Inflammatory macrophage (primary cell): ENCODE measurements at places on chromosomes 16 and 17.

- no peak for DNase-seq
Observed at GRCh38 chr16:71859762-71860521, 14.2 kb downstream of the ATXN1L start.

- DNase-seq, result no peak
Observed at GRCh38 chr17:29620271-29620670, 2.4 kb downstream of the CORO6 start.

DNA sequence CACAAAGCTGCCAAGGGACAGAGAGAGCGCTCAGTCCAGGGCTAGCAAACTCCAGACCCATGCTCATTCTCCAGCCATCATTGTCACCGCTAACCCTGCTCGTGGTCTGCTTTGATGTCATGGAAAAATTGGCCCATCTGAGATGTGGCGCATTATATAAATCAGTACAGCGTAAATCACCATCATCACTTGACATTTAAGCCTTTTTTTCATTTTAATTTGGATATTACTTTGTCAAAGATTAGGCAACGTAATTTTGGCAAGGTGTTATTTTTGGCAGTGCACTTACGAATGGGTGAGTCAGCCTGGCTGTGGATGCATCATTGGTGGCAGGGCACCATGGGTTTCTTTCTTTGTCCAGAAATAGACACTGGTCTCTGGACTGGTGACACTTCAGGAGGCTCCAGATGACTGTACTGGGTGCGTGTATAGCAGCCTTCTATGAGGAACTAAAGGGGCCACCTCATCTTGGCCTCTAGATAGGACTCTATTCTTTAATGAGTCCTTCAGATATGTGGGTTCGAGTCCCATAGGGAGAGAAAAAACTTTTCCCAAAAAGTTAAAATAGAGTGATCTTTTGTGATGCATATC, 166.3 kb downstream of the MSI2 start:
- DNase-seq, result peak; percentile 86

- no peak for DNase-seq
Observed at GRCh38 chr17:3838206-3838605, 7.8 kb downstream of the NCBP3 start.

GRCh38 chr17:19656336-19656735, 7.8 kb downstream of the ALDH3A2 start:
- no peak for DNase-seq

- no peak for DNase-seq
Observed at GRCh38 chr16:67779256-67780014, 26.9 kb downstream of the RANBP10 start.

DNA sequence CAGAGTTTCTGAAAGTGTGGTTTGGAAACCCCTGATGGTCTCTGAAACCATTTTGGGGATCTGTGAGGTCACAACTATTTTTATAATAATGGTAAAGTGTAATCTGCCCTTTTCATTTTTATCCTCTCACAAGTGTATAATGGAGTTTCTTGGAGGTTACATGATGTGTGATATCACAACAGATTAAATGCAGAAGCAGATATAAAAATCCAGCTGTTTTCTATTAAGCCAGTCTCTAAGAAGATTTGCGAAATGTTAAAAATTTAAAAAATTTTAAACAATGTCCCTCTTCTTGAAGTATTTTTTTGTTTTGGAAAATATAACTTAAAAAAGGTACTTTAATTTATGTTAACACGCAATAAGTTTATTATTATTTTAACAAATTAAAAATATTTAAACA, 48.7 kb downstream of the RPGRIP1L start:
- DNase-seq, result no peak

GRCh38 chr17:63041251-63041650, 75.2 kb downstream of the TANC2 start:
- DNase-seq, result no peak

GRCh38 chr17:28182559-28182958, 136.4 kb upstream of the TMEM97 start:
- DNase-seq, result no peak

- no peak for DNase-seq
Observed at GRCh38 chr17:47717979-47718621, 14.9 kb upstream of the TBX21 start.

DNA sequence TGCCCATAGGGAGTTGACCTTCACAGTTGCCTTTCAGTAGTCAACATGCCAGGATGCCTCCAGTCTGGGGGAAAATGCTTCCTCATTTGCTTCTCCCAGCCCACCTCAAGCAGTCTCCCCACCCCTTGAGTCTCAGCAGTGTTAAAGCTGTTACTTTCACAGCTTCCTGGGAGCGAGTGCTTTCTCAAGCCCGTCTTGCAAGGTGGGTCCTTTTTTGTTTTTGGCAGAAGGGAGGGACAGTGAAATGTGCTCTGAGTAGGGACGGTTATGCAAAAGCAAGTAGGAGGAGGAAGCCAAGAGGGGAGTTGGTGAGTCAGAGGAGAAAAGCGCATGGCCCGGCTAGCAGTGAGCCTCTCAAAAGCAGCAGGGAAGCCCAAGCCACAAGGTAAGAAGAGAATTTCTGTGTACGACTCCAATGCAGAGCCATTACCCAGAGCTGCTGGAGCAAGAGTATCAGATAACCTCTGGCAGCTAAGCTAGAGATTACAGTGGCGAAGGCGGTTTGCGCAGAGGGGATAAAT, at the start of gene CHST4:
CHST4 (plus strand) TSS at position 316 of the 521 bp plus-strand sequence. CDS start 10,252 bp downstream, outside the sequence.
- DNase-seq, result peak; percentile 17

GRCh38 chr17:79925242-79925957, 86.2 kb upstream of the CBX4 start:
- DNase-seq, result no peak

GRCh38 chr17:63163158-63163520, 197.1 kb downstream of the TANC2 start:
- no peak for DNase-seq

GRCh38 chr16:84055366-84055765, 12.8 kb upstream of the SLC38A8 start:
- no peak for DNase-seq

DNA sequence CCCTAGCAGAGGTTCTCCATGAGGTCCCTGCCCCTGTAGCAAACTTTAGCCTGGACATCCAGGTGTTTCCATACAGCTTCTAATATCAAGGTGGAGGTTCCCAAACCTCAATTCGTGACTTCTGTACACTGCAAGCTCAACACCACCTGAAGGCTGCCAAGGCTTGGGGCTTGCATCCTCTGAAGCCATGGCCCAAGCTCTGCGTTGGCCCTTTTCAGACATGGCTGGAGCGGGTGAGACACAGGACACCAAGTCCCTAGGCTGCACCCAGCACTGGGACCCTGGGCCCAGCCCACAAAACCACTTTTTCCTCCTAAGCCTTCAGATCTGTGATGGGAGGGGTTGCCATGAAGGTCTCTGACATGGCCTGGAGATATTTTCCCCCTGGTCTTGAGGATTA, 1292.0 kb downstream of the CDH8 start:
- DNase-seq, result no peak

- peak; percentile 80 for DNase-seq
Observed at GRCh38 chr17:29645515-29646051, 22.9 kb upstream of the CORO6 start.

- DNase-seq, result no peak
Observed at GRCh38 chr17:16304830-16305229, 48.4 kb downstream of the CENPV start.

DNA sequence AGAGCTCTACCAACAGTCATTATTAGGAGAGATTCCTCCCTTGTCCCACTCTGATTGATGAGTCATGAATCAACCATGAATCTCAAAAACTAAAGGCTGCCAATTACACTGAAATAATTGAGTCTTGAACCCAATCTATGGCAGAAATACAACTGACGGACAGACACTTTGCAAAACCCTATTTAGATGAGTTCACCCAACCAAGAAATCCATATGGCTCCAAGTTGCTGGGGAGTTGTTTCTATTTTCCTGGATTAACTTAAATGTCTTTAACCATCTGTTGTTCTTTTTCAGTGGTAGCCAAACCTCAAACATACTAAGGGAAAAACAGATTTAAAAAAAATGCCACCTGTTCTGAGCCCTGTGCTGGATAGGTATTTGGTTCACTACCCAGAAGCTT, 151.0 kb downstream of the SHISA9 start:
- no peak for DNase-seq

- no peak for DNase-seq
Observed at GRCh38 chr16:67281536-67282446, 2.5 kb downstream of the PLEKHG4 start.

DNA sequence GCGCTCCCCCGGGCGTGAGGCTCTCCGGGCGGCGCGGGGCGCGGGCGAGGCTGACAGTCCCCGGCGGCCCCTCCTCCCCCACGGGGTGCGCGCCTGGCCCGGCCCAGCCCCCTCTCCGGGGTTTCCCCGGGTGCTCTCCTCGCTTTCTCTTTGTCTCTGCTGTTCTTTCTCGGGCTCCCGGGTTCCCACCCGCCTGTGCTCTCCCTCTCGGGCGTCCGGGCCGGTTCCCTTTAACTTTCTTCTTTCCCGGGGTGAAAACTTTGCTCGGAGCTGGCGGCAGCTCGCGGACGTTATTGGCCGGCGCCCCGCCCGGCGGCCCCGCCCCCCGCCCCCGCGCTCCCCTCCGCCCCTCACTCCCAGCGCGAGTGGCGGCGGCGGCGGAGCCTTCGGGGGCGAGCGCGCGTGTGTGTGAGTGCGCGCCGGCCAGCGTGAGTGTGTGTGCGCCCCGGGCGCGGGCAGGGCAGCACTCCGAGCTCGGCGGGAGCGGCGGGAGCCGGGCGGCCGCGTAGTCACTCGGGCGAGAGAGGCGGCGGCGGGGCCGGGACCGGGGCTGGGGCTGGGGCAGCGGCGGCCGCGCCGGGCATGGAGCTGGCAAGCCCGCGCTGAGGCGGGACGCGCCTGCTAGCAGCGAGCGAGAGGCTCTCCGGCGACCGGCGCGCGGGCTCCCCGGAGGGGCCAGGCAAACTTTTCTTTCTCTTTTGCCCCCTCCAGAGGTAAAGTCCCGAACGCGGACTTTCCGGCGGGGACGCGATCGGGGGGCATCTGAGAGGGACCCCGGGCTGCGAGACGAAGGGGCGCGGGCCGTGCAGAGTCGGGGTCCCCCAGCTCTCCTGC, at the start of gene NTN1:
NTN1 (plus strand) TSS at position 353 of the 834 bp plus-strand sequence. CDS start 864 bp downstream, outside the sequence.
- peak; percentile 21 for DNase-seq

GRCh38 chr17:19726631-19727376, 10.4 kb upstream of the SLC47A2 start:
- peak; percentile 50 for DNase-seq

DNA sequence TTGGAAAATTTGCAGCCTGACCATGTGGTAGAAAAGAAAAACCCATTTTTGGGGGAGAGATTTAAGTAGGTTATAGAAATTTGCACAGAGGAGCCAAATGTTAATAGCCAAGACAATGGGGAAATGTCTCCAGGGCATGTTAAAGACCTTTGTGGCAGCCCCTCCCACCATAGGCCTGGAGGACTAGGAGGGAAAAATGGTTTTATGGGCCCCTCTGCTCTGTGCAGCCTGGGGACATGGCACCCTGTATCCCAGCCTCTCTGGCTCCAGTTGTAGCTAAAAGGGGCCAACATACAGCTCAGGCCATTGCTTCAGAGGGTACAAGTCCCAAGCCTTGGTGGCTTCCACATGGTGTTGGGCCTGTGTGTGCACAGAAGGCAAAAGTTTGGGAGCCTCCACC, 245.9 kb upstream of the AXIN2 start:
- DNase-seq, result no peak

DNA sequence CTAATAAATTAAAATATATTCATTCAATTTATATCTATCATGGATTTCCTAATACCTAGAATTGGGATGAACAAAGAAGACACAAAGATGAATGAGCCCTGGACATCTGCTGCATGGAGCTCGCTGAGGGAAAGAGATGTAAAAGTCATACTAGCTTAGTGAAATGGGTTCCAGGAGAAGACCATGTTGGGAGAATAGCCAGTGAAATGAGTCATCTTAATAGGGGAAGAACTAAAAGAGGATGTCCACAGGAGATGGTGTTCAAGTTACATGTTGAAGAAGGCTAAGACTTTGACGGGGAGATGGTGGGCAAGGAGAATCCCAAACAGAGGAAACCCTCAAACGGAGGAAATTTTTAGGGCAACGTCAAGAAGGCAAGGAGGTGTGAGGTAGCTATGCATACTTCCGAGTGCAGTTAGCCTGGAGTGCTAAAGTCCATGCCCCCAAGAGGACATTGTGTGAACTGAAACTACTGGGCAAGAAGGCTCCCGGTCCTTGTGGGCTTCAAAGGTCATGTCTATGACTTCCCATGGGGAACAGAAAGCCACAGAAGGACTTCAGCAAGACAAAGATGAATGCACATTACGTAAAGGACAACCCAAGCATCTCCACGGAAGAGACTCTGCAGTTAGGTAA, 220.5 kb upstream of the CDH11 start:
- DNase-seq, result no peak

- no peak for DNase-seq
Observed at GRCh38 chr17:53736516-53737240, 86.0 kb upstream of the KIF2B start.

DNA sequence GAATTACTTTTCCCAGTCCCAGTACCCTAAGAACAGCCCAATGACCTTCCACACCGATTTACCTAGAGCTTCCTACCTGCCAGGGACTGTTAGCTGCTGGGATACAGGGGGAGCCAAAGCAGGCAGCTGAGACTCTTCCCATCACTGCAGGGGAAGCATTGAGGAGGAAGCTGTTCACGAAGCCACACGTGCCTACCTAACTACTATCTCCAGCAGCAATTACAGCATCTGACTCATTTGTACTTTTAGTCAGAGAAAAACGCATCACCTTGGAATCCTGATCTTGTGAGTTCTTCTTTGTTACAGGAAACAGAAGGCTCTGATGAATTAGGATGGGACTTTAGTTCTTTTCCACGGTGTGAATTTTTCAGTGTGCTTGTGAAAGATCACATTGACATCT, 113.7 kb upstream of the DHX40 start:
- no peak for DNase-seq

- peak; percentile 80 for DNase-seq
Observed at GRCh38 chr17:20063665-20064648, 54.8 kb downstream of the SPECC1 start.

DNA sequence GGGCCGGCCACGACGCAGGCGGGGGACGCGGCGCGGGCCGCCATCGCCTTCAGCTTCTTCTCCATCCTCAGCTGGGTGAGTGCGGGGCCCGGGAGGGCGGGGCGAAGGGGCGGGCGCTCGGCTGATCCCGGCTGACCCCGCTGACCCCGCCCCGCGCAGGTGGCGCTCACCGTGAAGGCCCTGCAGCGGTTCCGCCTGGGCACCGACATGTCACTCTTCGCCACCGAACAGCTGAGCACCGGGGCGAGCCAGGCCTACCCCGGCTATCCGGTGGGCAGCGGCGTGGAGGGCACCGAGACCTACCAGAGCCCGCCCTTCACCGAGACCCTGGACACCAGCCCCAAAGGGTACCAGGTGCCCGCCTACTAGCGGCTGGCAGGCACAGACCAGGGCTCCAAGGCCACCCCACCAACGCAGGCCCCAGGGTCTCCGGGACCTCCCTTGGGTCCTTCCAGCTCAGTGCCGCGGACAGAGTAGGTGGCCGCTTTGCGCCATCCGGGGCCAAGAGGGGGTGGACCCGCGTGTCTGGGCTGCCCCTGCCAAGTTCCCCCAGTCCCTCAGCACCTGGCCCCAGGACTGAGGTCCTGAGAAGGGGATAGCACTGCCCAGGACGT, 3.0 kb downstream of the SYNGR3 start:
- DNase-seq, result no peak
